ENCODE measurements at places on chromosomes 2 and 18.
A peak's percentile ranks its signal among the peaks of the same experiment; 100 is the strongest.

- peak; percentile 31 for DNase-seq
Measured at GRCh38 chr2:159982842-159983785, 79.3 kb downstream of the PLA2R1 start.

DNA sequence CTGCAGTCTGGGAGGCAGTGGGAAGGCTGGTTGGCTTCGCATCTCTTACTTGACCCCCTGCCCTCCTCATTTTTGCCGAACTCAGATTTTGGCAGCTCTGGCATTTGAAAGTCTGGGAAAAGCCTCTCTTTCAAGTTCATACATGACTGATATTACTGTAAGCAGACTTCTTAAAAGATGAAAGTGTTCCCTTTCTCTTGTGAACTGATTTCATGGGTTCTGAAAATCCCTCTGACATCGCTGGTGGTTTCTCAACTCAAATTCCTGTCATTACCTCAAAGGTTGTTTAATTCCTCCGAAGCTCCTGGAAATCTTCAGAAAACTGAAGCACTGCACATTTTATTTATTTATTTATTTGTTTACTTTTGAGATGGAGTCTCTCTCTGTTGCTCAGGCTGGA is 16.9 kb upstream of the SLC38A11 start:
- no peak for DNase-seq

- no peak for DNase-seq
Measured at GRCh38 chr18:69737851-69738250, 209.8 kb downstream of the CD226 start.

- no peak for DNase-seq
Measured at GRCh38 chr2:86039963-86040655, 65.6 kb downstream of the POLR1A start.

- no peak for DNase-seq
Measured at GRCh38 chr2:229880892-229881586, 40.8 kb downstream of the TRIP12 start.

DNA sequence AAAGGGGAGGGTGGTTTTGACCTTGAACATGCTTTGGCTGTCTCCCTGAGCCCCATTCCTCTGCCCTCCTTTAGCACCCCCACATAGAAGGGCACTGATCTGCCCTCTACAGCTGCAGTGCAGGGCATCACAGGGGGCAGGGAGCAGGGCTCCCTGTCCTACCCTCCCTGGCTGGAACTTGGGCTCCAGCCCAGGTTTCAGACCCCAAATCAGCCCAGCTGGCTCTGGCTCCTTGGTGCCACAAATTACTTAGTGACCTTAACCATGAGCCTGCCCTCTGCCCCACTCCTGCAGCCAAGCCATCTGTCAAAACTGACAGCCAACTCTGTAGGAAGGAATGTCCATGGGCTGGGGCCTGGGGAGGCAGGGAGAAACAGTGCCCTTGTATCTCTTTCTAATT is 105.6 kb downstream of the MAPK4 start:
- DNase-seq: no peak

DNA sequence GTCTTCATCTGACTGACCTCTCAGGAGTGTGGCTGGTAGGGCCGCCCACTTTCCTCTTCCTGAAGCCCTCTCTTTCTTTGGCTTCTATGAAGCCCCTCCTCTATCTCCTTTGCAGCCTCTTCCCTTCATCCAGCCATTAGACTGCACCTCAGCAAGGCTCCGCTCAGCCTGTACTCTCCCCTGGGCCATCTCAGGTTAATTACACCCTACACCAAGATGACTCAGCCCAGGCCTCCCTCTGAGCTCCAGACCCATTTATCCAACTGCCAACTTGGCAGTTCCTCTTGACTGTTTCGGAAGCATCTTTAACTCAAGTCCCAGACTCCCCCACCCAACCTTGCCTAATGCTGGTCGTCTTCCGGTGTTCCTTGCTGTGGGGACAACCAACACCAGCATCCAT is 5.8 kb upstream of the WNT6 start:
- no peak for DNase-seq

DNA sequence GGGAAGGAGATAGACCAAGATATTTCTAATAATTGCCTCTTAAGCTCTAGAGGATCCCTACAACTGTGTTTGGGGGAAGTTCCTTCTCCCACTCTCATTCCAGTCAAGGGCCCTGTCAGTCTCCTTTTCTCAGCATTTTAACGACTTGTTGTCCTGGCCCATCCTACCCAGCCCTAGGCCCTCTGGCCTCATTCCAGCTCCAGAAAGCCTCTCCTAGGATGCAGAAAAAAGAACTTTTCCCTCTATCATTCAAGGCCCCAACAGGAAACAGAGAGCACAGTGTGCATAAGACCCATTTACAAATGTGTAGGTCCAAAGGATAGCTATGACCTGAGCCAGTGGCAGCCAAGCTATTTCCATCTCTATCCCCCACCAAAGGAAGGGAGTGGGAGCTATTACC is 14.0 kb downstream of the PKDCC start:
- no peak for DNase-seq

GRCh38 chr2:238691596-238692491 is 156.0 kb upstream of the TWIST2 start:
- no peak for DNase-seq

DNA sequence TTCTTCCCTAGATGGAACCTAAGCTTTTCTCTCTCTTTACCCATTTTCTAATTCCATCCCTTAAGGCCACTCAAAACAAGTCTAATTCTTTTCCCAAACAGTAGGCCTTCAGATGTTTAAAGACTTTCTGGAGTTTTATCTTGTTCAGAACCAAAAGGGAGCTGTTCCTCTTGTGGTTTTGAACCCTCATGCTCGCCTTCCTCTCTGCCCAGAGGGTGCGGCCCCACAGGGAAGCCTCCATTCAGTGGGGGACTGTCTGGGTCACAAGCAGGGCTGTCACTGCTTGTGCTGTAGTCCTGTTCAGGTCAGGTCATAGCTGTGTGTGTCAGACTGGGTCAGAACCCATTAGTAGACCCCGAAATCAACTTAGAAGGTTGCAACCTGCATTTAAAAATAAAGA is 56.5 kb downstream of the TET3 start:
- peak; percentile 55 for DNase-seq

DNA sequence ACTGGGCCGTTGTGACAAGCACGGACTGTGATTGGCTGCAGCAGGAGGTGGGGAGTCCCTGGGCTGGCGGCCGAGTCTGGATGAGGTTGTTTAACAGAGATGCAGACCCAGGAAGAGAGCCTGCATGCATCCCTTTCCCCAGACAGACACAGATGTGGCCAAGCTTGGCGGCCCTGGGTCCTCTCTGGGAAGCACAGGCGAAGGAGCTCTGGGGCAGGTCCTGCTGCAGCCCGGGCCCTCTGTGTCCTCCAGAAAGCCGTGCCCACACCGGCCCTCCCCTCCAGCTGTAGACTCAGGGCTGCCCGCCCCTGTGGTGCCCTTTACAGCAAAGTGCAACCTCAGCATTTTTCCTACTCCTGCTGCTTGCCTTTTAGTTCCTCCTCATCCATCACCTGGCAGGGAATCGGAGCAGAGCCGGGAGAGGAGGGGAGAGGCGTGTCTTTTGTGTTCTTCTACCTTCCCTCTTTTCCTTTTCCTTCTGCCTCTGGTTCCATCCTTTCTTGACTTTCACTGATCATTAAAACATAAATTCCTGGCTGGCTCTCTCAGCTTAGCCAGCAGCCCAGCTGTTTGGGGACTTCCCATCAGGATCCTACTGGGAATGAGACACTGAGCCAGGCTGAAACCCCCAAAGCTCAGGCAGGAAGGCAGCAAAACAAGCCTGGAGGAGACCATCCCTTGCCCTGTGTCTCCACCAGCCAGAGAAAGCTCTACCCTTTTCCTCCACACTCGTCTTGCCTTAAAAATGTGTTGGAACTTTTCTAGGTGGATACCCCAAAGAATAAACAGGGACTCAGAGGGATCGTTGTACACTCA is 75.0 kb downstream of the CTIF start:
- no peak for DNase-seq

DNA sequence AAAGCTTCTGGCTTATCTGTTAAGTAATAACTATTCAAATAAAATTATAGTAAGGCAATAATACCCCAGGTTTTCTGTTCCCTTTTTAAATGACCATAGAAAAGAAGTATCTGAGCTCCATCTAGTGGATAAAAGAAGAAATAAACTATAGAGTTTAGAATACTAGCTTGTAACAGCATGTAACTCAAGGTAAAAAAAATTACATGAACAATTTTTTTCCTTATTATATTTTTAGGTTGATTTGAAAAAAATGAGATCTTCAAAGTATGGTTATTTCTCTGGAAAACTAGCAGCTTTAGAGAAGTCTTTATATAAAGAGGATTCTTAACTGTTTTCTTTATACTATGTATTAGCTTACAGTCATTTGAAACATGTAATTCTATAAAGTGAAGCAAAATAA is 58.1 kb downstream of the NCKAP1 start:
- DNase-seq: no peak

GRCh38 chr2:182521453-182522404 is 94.9 kb upstream of the PDE1A start:
- DNase-seq: no peak

- DNase-seq: no peak
Measured at GRCh38 chr2:70656421-70657010, 102.9 kb upstream of the TGFA start.
